Motor neuron (in vitro differentiated cells): ENCODE measurements at places on chromosomes 11 and 22.

GRCh38 chr11:32796425-32796824 lies 2.0 kb upstream of the CCDC73 start:
- ATAC-seq = peak; percentile 45

GRCh38 chr11:127493330-127494022 lies 492.9 kb upstream of the KIRREL3 start:
- ATAC-seq = peak; percentile 54

- no peak for ATAC-seq
These were observed 99.3 kb upstream of the FSHB start for GRCh38 chr11:30131535-30131934.

- peak; percentile 94 for ATAC-seq
These were observed 48.3 kb downstream of the RPUSD4 start for GRCh38 chr11:126163074-126163700.

GRCh38 chr11:35163702-35164496 lies 24.9 kb downstream of the CD44 start:
- no peak for ATAC-seq
